Activated T-cell treated with anti-CD3 and anti-CD28 coated beads for 24 hours (primary cell): ENCODE measurements at places on chromosomes 16 and 17.
A peak's percentile ranks its signal among the peaks of the same experiment; 100 is the strongest.

GRCh38 chr17:69634844-69635243, 220.3 kb downstream of the MAP2K6 start:
- no peak for DNase-seq

DNA sequence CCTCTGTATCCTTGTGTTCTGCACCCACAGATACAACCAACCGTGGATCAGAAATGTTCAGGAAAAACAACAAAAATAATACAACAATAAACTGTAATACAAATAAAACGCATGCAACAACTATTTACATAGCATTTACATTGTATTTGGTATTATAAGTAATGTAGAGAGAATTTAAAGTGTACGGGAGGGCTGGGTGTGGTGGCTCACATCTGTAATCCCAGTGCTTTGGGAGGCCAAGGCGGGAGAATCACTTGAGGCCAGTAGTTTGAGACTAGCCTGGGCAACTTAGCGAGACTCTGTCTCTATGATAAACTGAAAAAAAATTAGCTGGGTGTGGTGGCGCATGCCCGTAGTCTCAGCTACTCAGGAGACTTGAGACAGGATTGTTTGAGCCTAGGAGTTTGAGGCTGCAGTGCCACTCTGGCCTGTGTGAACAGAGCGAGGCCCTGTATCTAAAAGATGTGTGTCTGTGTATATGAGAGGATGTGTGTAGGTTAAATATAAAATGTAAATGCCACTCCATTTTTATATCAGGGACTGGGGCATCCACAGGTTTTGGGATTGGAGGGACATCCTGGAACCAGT, 13.3 kb downstream of the SEC14L1 start:
- no peak for DNase-seq

DNA sequence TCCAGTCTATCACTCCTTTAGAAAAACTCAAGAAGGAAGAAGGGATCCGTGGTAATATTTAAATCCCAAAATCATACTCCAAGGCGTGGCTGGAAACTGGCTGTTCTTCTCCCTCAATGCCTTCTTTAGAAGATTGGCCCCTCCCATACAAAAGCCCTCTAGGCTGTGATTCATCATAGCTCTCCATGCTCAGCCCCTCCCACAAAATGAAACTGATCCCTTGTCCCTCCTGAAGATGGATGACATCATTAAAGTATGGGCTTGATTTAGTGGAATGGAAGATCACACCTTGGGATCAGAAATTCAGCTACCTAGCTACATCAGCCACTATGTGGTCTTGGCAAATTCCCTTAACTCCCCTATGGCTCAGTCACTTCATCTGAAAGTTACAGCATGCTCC, 4.1 kb downstream of the GRIN2A start:
- DNase-seq, result no peak

- no peak for DNase-seq
Measured at GRCh38 chr17:47717261-47717697, 15.8 kb upstream of the TBX21 start.

DNA sequence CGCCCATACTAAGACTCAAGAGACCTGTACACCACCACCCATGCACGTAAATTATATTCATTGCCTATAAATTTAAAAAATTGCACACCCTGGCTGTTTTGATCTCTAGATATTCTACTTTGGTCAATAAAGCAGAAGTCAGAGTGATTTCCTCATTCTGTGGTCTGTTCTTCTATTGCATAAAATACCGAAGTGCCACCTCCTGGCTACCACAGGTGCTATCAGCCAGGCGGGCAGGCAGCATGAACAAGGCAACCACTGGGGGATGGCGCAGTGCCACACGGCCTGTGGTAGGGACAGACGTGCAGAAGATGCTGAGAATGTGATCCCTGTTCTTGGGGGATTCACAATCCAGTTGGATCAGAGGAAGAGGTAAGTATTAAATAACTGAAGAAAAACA, 122.3 kb downstream of the CDK5R1 start:
- peak; percentile 49 for DNase-seq

DNA sequence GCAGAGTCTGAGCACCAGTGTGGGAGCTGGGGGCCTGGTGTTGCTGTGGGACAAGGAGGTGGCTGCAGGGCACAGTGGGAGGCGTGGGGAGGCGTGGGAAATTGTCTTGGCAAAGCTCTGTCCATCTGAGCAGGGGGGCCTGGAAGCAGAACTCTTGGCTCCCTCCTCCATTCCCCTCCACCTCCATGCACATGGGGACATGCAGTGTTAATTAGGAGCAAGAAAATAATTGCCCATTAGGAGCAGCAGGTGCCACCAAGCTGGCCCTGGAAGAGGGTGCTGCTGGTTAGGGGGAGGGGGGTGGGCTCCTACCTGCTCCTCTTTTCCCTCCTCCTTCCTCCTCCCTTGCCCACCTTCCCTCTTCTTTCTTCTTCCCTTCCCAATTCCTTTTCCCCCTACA, 4.5 kb downstream of the TTYH2 start:
- DNase-seq, result no peak

DNA sequence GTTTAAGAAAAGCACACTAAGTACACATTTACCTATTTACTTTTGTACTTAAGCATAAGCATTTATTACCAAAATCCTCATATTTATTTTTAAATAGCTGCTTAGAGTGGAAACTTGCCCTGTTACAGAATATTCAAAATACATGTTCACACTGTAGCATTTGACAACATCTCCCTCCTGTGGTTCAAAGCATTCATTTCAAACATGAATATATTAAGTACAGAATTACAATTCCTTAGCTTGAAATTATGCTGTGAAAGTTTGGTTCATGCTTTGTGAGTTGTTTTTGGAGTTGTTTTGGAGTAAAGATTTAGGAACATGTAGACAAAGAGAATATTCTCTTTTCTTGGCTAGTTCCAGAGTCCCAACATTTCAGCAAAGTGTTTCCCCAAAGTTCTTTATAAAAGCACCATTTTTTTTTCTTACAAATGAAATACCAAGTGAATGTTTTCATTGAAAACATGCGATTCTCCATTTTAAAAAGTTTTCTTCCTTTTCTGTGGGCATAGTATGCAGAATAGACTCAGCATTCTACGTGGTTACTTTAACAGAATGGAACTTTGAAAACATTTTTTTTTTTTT, 33.2 kb downstream of the TUBD1 start:
- DNase-seq, result no peak

DNA sequence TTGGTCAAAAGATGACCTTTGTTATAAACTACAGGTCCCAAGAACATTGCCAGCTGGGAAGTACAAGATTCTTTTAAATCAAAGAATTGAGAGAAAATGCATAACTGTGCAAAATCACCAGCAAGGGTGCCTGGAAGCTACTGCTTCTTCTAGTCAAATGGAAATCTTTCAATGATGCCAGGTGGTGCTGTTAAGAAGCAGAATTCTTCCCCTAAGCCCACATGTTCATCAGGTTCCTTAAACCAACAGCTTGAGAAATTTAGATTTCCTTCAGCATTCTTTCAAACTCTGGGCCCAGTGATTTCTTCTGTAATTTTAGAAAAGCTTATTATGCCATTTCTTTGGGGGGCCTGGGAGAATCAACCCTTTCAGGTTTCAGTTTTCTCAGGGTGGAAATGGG, 207.8 kb upstream of the WSCD1 start:
- DNase-seq, result no peak

- DNase-seq, result no peak
Measured at GRCh38 chr17:75346906-75347305, 57.7 kb upstream of the SLC25A19 start.

GRCh38 chr16:81904320-81904719, 107.0 kb downstream of the SDR42E1 start:
- no peak for DNase-seq

DNA sequence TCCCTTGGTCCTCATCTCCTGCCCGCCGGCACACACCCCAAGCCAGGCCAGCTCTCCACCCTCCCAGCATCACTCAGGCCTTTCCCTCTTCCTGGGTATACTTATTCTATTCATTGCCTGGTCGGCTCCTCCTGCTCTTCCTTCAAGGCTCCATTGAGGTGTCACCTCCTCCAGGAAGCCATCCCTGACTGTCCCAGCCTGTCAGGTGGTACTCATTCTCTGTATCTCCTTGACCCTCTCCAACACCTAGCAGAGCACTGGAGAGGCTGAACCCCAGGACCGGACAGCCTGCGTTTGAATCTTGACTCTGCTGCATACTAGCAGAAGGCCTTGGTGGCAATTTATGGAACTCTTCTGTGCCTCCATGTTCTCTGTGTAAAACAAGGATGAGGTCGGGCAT, 428 bp upstream of the TNFRSF13B start:
- DNase-seq, result no peak

DNA sequence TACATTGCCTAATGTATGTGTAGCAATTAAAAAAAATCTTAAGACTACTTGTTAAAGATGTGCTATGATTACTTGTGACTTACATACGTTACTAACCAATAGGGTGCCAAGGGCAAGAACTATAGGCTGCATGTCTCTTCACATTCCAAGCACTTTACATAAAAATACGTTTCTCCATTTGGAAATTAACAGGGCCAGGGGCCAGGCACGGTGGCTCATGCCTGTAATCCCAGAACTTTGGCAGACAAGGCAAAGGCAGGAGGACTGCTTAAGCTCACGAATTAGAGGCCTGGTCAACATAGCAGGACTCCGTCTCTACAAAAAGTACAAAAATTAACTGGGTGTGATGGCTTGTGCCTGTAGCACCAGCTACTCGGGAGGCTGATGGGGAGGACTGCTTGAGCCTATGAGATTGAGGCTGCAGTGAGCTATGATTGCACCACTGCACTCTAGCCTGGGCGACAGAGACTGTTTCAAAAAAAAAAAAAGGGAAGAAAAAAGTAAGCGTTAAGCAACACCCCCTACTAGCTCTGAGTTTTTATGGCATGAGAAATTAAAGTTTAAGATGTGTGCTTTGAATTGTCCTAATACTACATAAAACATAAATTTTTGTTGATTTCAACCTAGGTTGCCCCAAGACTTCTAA, 12.3 kb downstream of the PSMD12 start:
- DNase-seq, result no peak

GRCh38 chr16:1612320-1613111, at the start of gene CRAMP1:
TSS of gene CRAMP1 (plus strand) at chr16:1612360. CDS start at chr16:1614640, 2,280 bp downstream.
- DNase-seq, result no peak

- no peak for DNase-seq
Measured at GRCh38 chr16:82464187-82464586, 162.6 kb upstream of the CDH13 start.

GRCh38 chr17:27733773-27734172, 66.6 kb downstream of the NOS2 start:
- DNase-seq, result no peak

- peak; percentile 30 for DNase-seq
Measured at GRCh38 chr17:78925234-78925633, at the start of gene TIMP2. TSS of gene TIMP2 (minus strand) at chr17:78925387. CDS start at chr17:78925088, 299 bp downstream.

DNA sequence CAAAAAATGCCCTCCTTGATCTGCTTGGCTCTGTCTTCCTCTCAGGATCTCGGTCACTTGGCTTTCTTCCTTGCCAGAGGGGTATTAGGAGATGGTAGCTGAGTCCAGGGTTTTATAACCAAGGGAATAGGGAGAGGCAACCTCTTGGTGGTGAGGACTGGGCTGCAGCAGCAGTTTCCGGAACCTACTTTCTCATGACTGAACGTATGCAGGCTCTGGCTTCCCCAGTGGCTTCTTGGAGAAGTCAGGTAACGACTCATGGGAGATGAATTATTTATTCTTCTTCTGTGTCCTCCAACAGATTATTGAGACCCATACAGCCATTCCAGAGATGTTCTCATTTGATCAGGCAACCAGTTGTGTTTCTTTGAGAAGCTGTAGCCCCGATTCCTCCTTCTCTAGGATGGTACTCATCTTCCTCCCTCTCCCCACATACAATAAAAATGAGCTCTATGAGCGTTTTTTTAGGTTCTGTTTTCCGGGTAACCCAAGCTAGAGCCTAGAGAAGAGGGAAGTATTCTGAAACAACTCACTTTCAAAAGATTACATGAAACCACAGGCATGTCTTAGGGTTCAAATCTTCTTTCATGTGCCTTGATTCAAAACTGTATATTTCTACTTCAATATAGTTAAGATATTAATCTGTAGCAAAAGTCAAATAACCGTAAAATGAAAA, 22.3 kb upstream of the DHX40 start:
- DNase-seq, result no peak

GRCh38 chr16:2468233-2468724, 2.8 kb upstream of the NTN3 start:
- DNase-seq, result no peak

- no peak for DNase-seq
Measured at GRCh38 chr16:47284999-47285398, 141.3 kb upstream of the NETO2 start.

DNA sequence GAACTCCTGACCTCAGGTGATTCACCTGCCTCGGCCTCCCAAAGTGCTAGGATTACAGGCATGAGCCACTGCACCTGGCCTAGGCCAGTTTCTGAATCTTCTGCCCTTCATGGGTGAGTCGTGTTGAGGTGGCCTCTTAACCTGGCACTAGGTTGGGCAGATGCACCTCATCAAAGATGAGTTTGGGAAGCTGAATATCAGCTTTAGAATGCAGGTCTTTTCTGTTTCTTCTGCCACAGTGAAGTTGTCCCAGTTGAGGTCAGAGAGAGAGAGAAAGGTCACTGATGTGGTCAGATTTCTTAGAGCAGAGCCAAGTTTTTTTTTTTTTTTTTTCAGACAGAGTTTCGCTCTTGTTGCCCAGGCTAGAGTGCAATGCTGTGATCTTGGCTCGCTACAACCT, 111.3 kb upstream of the WSCD1 start:
- no peak for DNase-seq
